ENCODE measurements at places on chromosomes 3 and 15.

DNA sequence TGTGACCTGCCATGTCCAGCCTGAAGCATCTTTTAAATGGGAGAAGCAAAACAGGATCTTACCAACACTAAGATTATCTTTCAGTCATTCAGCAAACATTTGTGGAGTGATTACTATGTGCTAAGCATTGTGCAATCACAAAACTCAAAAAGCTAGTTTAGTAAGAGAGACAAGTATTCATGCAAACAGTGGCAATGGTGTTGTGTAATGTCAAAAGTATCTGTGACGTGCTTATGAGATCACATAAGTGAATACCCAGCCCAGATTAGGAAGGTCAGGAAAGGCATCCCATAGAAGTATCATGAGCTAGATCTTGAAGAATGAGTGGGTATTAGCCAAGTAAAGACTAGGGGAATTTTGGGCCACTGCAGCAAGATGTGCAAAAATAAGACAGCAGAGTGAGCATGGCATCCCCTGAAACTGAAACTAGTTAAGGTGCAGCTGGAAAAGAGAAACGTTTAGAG lies 32.1 kb downstream of the SEC62 start:
- DNase-seq = peak; percentile 98

DNA sequence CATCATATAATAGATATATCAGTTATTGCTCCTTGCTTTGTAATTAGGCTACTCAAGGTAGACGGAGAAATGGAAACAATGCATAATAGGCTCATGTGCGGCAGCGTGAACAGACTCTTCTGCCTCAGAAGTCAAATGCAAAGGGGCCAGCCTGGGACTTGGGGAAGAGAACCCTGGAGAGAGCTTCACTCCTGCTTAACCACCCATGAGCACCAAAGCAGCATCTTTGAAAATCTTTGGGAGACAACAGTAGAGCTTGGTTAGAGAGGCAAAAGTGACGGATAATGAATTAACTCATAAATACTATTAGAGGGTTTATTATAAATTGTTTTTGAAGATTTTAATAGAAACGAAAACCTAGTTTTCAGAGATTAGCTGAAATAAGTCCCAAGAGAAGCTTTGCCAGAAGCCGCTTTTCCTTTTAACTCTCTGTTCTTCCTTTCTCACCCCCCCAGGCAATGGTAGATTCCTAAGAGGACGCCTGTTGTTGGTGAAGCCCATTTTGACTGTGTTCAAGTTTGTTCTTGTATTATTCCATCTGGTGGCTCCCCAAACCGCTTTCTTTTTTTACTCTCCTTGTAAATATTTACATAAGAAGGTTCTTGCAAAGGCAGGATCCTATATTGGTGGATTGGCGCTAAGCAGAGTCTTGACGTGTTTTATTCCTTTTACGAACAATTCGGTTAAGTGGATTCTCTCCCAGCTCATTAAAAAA lies 196.0 kb upstream of the TPRG1 start:
- no peak for DNase-seq

DNA sequence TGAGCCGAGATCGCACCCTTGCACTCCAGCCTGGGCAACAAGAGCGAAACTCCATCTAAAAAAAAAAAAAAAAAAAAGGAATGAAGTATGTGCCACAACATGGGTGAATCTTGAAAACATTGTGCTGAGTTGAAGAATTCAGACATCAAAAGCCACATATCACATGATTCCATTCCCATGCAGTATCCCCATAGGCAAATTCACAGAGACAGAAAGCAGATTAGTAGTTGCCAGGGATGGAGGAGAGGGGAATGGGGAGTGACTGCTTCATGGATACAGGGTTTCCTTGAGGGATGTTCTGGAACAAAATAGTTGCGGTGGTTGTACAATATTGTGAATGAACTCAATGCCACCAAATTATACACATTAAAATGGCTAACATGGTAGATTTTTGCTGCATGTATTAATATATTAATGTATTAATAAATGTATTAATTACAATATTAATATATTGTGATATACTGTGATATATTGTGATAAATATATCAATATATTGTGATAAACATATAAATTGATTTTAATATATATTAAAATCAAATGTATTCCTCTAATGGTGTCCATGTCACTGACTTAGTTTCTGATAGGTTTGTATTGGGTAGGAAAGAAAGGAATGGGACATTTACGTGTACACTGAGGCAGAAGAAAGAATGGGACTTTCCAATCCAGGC lies 34.9 kb downstream of the SMAD3 start:
- DNase-seq = no peak

DNA sequence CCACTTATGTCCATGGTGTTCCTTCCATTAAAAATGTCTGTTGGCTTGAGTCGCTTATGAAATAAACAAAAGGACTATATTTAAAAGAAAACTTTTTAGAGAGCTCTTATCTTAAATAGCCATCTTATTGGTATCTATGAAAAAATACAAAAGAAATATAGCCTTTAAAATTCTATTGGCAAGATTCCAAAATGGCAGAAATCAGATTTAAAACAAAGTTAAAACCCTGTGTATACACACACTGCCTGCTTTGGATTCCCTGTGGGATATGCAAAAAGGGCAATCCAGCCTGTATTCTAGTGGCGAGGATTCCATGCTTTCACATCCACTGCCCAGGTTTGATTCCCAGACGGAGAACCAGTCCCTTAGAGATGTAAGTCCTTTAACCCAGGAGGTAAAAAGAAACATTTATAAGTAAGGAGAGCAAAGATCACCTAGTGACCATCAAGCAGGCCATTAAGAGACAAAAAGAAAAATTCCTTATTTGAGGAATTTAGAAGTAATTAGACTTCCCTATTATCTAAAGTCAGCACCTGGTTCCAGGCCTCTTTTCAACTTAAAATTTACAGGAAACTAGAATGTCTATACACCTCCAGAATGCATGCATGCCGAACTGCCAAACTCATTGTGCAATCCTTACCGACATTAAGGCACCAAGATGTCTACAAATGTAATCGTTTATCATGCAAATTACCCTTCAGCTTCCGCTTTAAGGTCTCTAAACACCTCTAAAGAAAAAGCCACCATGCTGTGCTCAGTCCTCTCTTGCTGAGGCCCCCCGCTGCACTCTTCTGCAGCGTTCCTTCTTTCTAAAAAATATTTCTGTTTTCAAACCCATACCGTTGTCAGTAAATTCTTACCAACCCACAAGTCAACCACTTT lies 69.6 kb upstream of the STRIT1 start:
- DNase-seq = no peak

DNA sequence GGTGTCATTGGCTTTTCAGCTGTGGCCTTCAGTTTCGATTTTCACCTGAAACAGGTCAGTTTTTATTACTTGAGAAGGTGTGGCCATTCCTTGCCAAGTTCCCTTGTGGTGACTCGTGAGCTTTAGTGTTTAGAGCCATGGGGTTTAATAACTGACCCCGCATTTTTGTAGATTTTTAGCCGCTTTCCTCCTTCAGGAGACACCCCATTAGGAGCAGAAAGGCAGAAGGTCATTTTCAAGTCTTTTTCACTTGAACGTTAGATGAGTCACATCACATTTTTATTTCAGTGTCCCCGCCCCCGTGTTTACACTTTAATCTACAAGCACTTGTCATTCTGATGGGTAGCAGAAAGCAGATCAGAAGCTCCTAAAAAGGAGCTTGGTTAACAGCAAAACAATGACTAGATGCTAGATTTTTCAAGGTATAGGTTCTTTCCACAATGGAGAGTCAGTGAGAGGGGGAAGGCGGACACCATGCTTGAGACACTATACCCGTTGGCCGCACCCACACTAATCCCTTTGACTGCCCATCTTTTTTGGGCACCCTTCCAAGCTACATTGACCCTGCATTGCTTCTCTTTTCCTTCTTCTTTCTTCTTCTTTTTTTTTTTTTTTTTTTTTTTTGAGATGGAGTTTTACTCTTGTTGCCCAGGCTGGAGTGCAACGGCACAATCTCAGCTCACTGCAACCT lies 132.7 kb downstream of the GHSR start:
- peak; percentile 84 for DNase-seq

DNA sequence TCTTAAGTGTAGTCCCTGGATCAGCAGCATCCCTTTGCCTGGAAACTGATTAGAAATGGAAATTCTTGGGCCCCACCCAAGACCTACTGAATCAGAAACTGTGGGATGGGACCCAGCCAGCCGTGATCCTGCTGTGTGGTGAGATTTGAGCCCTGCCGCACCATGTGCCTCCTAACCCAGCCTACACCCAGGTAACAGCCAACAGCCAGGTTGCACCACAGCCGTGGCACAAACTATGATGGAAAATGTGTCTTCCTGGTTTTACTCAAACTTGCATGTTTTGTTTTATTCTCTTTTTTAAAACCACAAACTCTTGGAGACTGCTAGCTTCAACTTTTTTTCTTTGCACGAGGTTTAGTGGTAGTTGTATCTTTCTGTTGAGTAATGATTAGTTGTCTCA lies 2.6 kb downstream of the LIMD1 start:
- peak; percentile 54 for DNase-seq

DNA sequence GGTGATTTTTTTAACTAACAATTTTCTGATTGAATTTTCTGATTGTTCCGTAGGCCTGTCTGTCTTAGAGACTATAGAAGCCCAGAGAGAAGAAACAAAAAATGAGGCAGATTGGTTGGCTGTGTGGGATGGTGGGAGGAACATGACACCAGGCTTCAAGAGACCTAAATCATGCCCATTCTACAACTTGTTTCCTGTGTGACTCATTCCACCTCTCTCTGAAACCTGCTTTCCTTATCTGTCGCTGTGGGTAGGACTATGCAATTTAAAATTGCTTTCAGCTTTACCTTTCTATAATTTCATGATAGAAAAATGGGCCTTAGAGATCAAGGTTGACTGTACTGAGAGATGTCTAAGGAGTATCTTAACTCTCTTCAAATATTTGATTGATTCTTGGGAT lies 44.5 kb downstream of the OXNAD1 start:
- peak; percentile 85 for DNase-seq

DNA sequence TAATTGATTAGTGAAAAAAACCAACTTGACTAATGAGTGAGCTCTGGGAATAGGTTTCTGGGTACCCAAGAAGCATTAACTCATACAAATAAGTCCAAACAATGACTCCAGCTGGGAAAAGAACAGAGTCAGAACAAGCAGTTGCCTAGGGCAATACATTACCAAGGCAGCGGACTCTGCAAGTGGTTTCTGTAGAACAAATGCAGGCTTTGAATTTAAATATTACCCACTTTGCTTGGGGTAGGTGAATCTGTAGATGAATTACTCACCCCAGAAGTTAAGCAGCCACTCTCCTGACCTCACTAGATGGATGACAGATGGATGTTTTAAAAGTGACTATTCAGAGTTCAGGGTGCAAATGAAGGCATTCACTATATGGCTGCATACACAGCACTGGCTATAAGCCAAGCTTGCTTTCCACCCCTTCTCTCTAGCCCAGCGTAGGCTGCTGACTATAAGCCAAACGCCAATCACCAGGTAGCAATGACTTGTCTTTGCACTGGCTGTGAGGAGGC lies 73.1 kb upstream of the BHLHE40 start:
- peak; percentile 85 for DNase-seq

DNA sequence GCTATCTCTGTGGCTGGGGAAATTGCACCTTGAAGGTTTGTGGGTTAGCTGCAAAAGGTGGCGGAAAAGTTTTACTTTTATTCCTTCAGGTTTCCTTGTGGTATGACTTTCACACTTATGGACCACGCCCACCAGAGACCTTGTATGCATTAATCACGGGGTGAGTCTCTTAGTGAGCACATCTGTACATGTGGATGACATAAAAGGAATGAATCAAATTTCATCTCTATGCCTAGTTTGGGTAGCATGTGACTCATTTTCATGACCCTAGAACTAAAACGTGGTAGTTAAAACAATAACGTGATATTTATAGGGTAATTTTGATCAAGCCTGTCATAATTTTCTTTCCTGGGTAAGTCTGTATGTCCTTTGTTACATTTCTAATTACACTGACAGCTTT lies 141.7 kb downstream of the PDCD6IP start:
- peak; percentile 14 for DNase-seq

DNA sequence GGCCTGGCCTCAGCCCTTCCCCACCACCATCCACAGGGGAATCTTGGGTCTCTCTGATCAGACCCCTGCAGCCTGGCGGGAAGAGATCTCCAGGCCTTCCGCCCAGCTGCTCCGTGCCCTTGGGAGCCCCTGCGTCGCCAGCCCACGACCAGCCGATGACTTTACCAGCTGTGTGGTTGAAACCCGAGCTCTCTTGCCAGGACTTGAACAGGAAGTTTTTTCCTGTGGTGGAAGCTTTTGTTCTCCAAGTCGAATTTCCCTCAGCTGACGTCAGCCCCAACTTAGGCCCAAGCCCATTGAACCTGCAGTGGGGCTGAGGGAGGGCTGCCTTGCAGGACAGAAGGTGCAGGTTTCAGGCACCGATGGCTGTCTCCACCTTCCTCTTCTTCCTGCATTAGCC lies 51.7 kb upstream of the SMAD3 start:
- DNase-seq = peak; percentile 76

- DNase-seq = no peak
These were observed 41.5 kb downstream of the PLSCR4 start for GRCh38 chr3:146209371-146209770.

- peak; percentile 46 for DNase-seq
These were observed 52.5 kb upstream of the AMOTL2 start for GRCh38 chr3:134426660-134427181.

- no peak for DNase-seq
These were observed 147.6 kb downstream of the FAM43A start for GRCh38 chr3:194833114-194833910.

- DNase-seq = peak; percentile 67
These were observed 35.5 kb upstream of the PLCL2 start for GRCh38 chr3:16849229-16849628.

GRCh38 chr3:51943451-51944391 lies 1.6 kb downstream of the PARP3 start:
- no peak for DNase-seq

GRCh38 chr15:71195242-71195641 lies 80.0 kb downstream of the THSD4 start:
- no peak for DNase-seq

DNA sequence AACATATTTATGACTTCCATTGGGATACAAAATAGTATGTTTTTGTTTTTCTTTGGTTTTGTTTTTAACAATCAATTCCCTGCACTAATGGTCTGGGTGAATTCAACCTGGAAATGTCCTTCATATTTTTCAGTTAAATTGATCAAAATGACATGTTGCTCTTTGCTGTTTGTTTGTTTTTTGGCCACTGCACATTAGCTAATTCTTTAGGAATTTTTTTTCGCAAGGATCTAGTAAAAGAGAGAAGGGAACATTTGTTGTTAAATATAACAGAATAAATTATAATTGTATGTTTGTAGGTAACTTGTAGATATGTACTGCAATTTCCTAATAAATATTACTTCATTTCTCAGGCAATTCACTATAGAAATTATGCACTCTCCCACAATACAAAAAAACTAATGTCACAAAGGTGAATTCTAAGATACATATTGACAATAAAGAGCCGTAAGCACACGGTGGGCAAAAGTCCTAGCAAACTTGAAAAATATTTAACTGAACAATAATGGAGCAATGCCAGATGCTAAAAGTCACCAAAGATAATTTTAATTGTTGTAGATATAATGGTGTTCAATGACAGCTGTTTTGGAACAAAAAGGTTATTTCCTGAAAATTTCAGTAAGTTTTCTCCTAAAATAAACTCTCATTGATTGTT lies 21.4 kb upstream of the PPARG start:
- no peak for DNase-seq

Data from iris pigment epithelial cell (primary cell).